ENCODE measurements at places on chromosomes 7 and 10.

DNA sequence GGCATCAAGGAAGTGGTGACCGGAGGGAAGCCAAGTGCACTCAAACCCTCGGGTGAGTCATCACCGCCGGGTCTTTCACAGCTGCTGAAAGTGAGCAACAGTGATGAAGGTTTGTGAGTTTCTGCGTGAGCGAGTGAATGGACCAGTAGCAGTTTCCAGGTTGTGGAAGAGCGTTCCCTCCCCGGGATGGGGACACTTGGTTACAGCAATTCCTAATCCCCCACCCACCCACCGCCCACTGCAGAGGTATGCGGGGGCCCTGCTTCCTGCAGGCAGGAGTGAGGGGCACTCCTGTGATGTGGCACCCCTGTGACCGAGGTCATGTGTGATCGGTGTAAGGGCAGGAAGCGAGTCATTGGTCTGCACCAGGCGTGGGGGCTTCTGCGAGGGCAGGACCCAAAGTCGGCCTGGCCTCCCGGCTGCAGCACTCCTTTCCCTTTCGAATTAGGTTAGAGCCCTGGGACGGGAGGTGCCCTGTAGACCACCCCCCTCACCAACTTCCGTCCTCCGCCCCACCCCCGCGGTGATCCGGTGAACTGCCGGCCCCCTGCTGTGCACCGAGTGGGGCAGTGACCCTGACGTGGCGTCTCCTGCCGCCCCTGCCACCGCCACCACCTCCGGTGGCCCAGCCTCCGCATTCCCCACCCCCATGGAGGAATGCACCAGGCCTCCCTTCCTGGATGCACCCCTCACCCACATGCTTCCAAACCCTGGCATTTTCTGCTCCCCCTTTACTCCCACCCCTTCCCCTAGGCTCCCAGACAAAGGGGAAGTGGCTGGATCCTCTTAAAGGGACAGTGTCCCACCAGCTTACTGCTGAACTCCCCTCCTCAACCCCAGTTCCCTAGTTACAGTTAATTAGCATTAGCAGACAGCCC is 10.9 kb downstream of the LIMK1 start:
- DNase-seq = no peak

- DNase-seq = no peak
Measured at GRCh38 chr7:50712252-50713122, 70.2 kb downstream of the GRB10 start.

GRCh38 chr10:130257897-130258296 is 121.7 kb downstream of the GLRX3 start:
- DNase-seq = no peak

- DNase-seq = no peak
Measured at GRCh38 chr10:97022616-97023015, 163.1 kb downstream of the SLIT1 start.

GRCh38 chr10:102595897-102596296 is 48.4 kb upstream of the TRIM8 start:
- no peak for DNase-seq

- no peak for DNase-seq
Measured at GRCh38 chr10:29839826-29840515, 205.2 kb upstream of the SVIL start.

DNA sequence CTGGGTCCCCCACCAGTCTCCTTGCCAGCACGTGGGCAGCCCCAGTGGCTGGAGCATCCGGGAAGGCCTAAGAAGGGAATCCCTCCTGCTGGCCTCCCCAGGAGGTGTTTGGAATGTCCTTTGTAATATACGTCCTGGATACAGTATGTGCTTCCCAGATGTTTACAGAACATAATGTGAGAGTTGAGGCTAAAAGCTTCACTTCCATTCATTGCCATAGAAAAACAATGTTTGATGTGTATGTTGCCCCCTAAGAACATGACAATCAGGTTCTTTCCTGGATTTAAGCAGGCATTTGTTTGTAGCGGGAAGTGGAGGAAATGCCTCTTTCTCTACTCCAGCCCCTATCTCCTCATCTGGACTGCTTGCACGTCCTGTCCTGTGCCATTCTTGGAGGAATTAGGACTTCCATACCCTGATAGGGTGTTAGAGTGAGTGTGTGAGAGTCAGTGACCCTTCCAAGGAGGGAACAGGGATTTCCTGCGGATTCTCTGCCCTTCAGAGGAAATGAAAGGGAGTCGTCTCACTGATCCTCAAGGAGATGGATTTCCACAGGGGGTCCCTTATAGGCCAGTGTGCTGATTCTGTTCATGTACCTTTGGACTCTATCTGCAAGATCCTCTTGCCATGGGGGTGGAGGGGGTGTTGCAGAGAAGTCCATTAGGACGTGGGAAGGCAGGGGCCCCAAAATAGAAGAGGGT is 1.2 kb downstream of the IGFBP1 start:
- no peak for DNase-seq

GRCh38 chr7:81887098-81888090 is 117.5 kb upstream of the HGF start:
- no peak for DNase-seq

GRCh38 chr10:4981722-4982471 is 18.7 kb downstream of the AKR1C1 start:
- no peak for DNase-seq

- DNase-seq = no peak
Measured at GRCh38 chr7:65444205-65444842, 70.7 kb downstream of the ZNF92 start.

GRCh38 chr10:120051671-120052070 is 159.1 kb downstream of the SEC23IP start:
- DNase-seq = no peak

DNA sequence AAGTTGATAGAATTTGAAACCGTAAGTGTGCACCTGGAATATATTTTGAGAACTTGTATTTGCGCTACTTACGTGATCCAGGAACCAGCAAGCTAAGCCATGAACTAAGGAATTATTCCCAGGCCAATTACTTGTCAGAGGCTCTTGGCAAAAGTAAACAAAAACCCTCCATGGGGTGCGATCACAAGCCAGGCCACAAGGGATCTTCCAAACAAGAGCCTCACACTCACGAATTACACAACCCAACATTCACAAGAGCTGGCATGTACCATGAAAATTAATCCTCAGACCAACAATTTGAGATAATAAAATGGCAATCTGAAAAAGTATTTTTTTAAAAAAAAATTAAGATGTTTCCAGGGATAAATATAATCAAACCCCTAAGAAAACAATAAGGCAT is 467.0 kb upstream of the AKR1E2 start:
- no peak for DNase-seq

- DNase-seq = no peak
Measured at GRCh38 chr10:50972591-50972990, 87.2 kb upstream of the A1CF start.

DNA sequence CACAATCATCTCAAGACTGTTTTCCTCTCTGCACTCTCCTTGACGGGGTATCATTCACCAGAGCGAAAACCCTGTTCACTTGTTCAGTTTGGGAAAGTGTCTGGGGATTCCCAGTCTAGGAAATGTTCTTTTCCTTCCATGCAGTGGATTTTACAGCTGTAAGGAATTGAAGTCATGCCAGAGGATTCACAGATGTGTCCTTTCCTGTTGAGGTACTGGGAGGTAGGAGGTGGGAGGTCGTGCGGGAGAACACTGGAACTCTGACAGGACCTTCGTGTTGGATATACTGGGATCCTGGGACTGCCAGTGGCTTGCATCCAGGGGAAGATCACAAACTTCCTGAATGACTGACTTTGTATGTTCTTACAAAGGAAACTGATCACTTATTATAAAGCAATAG is 185.5 kb downstream of the BMPER start:
- DNase-seq = no peak

- DNase-seq = no peak
Measured at GRCh38 chr10:77500754-77501151, 136.9 kb downstream of the KCNMA1 start.

DNA sequence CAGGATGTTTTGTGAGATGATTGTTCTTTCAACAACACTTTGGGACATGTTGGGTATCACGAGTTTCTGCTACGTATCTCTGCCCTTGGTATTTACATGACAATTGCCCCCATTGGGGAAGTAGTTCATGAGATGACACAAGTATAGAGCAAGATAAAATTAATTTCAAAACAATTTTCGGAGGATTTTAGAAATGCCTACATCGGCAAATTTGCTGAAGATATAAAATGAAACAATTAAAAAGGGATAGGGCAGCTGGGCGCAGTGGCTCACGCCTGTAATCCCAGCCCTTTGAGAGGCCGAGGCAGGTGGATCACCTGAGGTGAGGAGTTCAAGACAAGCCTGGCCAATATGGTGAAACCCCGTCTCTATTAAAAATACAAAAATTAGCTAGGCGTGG is 371.7 kb downstream of the INHBA start:
- DNase-seq = no peak

DNA sequence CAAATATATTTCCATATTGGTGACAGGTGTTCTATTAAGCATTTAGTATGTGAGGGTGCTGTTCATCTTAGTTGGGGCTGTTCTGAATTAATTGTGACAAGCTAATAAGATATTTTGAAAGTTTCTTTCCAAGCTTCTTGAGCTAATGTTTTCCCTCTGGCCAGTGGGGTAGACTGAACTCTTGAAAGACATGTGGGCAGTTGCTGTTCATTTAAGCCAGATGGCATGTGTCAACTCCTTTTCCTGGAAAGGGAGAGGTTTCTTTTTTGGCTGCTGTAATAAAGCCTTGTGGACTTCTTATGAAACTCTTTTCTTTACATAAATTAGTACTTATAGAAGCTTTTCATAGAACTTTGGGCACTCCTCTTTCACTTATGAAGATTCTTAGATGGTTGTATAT is 21.7 kb downstream of the RAB18 start:
- DNase-seq = no peak

GRCh38 chr10:32400961-32401360 is 45.0 kb upstream of the CCDC7 start:
- no peak for DNase-seq

DNA sequence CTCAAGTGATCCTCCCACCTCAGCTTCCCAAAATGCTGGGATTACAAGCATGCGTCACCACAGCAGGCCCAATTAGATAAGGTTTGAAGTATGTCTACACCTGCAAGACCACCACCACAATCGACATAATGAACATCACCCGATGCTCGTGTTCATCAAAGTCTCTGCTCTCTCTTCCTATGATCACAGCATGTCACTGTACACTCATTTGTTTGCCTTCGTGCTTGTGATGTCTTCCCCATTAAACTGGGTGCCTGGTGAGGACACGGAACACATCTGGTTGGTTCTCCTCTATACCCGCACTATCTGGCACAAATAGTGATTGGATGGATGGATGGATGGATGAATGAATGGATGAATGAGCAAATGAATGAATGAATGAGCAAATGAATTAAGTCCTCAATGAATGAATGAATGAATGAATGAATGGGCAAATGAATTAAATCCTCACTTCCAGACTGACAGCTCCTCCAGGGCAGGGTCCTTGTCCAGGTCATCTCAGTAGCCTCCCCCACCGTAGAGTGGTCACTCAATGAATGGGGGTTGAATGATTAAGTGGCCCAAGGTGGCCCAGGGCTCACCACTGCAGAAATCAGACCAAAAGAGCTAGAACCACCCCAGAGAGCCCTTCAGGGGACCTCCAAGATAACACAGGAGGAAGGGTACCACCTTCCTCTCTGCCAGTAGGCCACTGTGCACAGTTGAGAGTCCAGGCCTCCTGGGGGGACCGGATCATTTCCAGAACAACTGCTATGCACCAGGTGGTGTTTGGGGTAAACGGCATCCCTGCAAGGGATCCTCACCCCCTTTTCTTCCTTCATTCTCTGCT is 101.9 kb upstream of the TNRC18 start:
- peak; percentile 26 for DNase-seq

DNA sequence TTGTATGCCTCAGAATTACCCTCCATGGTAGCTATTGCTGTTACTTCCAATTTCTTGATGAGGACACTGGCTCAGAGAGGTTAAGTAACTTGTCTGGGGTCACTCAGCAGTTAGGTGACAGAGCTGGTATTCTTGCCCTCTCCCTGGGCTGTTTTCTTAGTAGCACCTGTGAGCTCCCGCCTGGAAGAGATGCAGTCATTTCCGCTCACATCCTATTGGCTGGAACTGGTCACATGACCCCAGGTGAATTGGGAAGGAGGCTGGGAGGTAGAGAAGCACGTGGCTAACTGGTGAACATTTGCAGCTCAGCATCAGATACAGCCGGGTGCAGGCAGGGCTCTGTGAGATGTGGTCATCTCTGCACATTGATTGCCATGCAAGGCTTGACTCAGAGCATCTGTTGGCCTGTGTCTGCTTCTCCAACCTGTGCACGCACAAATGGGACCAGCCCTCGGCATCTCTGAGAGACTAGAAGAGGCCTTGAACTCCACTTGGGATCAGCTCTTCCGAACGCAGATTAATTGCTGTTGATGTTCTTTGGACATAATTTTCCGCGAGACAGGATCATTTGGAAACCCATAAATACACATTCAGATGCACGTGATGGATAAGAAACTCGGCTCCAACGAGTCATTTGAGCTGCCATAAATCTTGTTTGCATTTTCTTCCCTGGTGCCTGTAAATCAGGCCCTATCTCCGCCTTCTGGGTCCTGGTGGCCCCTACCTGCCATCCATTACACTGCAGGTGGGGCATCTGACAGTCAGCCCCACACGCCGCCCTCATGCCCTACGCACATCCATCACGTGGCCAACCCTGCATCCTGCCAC is 42.8 kb downstream of the MYL10 start:
- DNase-seq = peak; percentile 21

DNA sequence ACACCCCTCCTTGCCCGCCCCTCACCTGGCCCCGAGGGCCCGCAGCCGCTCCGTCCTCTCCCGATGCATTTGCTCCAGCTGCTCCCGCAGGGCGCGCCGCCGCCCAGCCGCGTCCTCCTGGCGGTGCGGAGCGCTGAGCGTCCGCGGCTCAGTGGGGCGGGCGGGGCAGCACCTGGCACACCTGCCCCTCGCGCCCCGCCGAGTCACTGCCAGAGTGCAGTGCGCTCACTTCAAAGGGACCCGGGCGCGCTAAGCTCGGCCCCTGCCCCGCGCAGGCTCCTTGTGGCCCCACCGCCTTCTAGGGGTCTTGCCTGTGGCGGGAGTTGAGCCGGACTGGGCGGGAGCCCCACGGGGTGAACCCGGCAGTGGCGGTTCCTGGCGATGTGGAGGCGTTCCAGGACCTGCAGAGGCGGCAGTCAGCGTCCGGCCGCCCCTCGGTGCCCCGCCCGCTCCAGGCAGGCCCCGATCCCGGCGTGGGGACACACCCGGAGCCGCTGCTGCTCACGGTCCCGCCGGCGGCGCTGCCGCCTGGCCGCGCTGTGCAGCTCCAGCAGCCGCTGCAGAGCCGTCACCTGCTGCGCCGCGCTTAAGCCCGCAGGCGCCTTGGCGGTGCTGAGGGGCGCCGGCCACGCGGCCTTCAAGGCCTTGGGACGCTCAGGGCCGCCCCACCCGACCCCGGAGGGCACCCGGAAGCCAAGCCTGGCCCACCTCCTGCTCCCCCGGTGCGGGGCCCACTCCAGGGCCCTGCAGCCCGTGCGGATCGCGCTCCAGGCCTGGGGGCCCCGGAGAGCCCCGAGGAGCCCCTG is 6.7 kb downstream of the ATP6V1F start:
- DNase-seq = peak; percentile 86
